Fibroblast of the aortic adventitia (primary cell): ENCODE measurements at places on chromosomes 3 and 15. TPM values are rescaled to one million over a fixed set of nuclear protein-coding genes. Genes with fewer than 3 reads are reported as not detected.

DNA sequence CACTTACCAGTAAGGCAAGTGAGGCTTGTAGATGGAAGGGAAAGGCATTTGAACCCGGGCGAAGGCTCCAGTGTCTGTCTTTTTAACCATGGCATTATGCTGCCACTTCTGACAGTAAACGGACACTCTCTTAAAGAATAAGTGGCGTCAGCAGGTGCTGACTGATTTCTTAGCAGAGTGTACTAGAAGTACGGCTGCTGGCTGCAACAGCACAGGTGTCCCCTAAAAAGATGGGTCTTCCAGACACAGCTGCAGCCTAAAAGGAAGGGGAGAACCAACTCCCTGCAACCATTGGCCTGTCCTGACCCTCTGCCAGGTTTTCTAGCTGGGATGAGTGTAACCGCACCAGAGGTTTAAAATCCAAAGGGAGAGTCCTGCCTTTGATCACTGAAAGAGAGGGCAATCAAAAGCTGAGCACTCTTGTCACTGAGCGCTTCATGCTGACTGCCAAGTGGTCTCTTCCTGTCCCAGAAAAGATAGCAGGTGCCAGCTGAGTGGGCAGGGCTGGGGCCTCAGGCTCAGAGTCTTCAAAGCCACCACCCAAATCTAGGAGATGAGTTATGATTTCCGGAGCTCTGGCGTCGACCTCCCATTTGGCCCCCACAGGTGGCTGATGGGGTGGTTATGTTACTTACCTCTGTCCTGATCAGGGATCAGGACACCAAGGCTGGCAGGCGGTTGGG lies 255.8 kb downstream of the SLCO3A1 start:
- DNase-seq = no peak

The RASGRP1 gene
- total RNA-seq = 0.09 TPM in 1 of 2 replicates, not detected in the other

DNA sequence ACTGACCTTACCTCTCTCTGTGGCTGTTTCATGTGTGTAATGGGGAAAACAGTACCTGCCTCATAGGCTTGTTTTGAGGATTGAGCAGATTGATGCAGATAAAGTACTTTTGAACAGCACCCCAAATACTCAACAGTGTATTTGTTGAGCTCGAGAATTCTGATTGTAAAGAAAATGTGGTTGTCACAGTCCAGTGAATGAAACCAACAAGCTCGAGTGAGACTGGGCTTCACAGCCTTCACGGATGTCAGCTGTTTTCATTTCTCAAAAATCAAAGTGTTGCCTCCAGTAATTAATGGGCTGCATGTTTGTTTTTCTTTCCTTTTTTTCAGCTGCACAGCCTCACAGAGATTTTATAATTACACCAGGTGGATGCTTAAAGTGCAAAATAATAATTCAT lies 43.7 kb downstream of the PARP15 start:
- DNase-seq = no peak

DNA sequence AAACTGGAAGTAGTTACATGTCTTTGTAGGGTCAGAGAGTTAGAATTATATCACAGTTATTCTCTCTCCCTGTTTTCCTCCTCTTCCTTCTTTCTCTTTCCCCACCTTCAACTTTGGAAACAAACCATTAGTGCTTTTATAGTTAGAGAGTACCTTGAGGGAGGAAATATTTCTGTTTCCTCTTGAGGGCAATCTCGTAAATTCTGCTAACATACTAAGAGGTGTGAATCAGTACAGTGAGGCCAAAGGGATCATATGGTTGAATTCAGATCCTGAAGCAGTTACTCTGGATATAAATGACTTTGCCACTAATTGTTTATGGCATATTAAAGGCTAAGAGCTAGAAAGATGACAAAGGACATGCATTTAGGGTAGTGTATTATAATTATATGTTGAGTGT lies 60.3 kb upstream of the CCNL1 start:
- no peak for DNase-seq

DNA sequence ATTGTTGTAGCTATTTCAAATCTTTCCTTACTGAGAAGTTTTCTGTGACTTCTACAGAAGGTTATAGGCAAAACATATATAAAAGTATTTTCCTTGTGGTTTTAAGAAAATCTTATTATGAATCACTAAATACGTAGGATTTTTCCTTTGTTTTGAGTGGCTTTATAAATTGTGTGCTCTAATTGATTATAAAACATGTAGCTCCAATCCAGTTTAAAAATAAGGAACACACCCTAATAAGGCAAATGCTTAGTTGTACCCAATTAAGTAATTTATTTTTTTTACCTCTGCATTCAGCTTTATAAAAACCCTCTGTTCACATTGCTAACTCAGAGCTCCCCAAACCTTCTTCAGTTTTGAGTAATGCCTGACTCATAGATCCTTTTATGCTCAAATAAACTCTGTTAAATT lies 408.0 kb downstream of the NAALADL2 start:
- DNase-seq = peak; percentile 52

- DNase-seq = no peak
Measured at GRCh38 chr3:143339451-143339850, 219.9 kb downstream of the CHST2 start.

DNA sequence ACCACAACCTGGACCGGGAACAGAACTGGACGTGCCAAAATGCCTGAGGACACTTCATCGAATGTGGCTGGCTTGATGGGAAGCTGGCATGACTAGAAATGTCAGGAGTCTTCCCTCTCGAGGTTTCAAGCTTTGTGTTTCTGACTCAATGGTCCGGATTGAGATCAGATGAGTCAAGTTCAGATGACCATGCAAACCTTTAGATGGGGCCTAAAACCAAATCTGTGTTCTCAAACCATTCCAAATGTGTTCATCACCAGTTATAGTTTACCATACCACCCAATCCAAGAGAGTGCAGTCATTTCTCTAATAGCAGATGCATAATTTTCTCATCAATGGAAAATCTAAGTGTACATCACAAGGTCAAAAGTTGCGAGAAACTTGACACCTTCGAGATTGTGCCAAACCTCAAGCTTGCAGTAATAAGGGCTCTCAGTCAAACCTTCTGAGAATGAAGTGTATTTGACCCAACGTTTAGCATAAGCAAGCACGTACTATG lies 369.1 kb downstream of the RORA start:
- DNase-seq = no peak
